ENCODE measurements at places on chromosomes 7 and 10. TPM values are rescaled to one million over a fixed set of nuclear protein-coding genes. Genes with fewer than 3 reads are reported as not detected.

DNA sequence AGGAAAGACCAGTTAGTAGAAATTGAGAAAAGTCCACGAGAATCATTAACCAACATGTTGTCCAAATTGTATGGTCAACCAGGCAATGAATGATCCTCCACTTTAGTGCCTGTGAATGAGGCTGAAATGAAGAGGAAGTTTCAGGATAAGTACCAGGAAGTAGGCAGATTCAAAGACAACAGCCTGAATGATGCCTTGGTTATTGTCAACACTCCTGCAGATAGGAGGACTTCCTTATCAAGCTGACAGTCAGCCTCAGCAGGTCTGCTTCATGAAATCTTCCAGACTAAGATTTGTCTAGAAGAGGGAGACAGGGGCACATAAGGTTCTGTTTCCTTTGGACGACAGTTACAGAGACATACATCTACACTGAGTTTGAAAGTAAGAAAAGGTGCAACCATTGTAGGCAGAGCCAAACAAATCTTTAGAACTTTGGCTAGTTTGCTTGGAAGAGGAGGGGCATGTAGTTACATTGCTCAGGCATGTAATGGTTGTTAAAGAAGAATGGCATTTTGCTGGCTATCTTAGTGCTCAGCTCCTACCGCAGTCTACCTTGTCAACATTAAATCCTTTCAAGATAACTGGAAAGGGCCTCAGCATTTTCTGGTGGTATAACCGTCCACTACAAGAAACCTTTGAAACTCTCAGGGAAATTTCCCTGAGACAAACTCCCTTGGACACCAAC is 81.4 kb downstream of the ABI1 start:
- no peak overlapping the region for H3K4me3 ChIP-seq
- no peaks in the 10 kb centered on the region for H3K36me3 ChIP-seq
- no peak overlapping the region for H3K27ac ChIP-seq

GRCh38 chr7:116851671-116852070 is 10.7 kb upstream of the CAPZA2 start:
- H3K27ac ChIP-seq = no peak overlapping the region
- DNase-seq = no peak
- no peak overlapping the region for H3K4me3 ChIP-seq
- H3K4me1 ChIP-seq = no peaks in the 10 kb centered on the region

DNA sequence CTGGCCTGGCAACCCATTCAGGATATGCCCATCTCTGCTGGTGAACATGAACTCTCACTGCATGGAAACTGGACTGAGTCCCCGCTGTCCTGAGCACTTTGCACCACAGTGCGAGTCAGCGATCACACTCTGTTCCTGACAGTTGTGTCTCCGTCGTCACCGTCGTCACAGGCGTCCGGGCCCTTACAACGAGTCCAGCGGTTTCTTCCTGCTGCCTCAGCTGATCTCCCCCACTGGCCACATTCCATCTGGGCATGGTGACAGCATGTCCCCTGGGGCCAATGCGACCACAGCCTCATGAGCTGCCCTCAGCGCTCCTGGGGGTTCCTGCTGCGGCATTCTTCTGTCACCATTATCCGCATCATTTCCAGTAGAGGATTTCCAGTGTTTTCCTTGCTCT is 76.8 kb upstream of the KLF6 start:
- no peaks in the 10 kb centered on the region for H3K36me3 ChIP-seq
- H3K4me1 ChIP-seq = no peaks in the 10 kb centered on the region
- H3K4me3 ChIP-seq = no peak overlapping the region
- no peak for DNase-seq
- no peaks in the 10 kb centered on the region for H3K27me3 ChIP-seq
- peak overlapping the region; percentile 9 for H3K27ac ChIP-seq

DNA sequence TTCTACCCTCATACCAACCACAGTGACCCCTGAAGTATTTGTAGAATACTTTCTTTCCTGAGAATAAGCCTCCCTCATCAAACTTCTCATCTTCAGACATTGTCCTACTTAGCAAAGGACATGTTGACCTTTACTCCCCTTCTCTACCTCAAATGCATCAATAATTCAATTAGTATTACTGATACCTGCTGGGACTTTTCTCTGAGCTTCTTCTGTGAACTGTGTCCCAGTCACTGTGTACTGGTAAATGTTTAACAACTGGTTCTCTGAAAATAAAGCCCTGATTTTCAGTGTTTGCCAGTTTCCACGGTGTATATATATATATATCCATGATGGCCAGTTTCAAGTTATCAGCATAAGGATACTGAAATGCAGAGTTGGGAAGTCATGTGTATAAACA is 12.2 kb downstream of the PANK1 start:
- no peaks in the 10 kb centered on the region for H3K4me1 ChIP-seq
- no peaks in the 10 kb centered on the region for H3K27me3 ChIP-seq
- no peaks in the 10 kb centered on the region for H3K36me3 ChIP-seq
- H3K4me3 ChIP-seq = no peak overlapping the region
- no peak for DNase-seq

DNA sequence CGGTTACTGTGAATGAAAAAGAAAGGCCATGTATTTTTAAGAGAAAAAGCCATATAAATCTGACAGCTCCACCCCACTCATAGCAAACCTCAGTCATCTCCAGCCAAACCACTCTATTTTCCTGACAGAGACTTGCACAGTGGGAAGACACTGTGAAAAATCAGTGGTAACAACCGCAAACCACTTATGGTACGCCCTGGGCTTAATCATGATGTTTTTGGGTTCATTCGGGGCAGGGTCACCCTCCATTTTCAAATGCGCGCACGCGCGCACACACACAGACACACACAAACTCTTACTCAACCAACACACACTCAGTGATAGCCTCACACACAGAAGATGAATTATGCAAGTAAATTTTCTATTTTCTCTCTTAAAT is 82.1 kb upstream of the HPS1 start:
- peaks cover 18% of the 10 kb centered on the region for H3K27me3 ChIP-seq
- DNase-seq = no peak
- H3K4me3 ChIP-seq = no peak overlapping the region
- no peaks in the 10 kb centered on the region for H3K4me1 ChIP-seq

- no peaks in the 10 kb centered on the region for H3K27me3 ChIP-seq
- H3K36me3 ChIP-seq = no peaks in the 10 kb centered on the region
- H3K27ac ChIP-seq = no peak overlapping the region
Observed at GRCh38 chr10:36448760-36449691, 676.4 kb upstream of the ANKRD30A start.

GRCh38 chr7:100358857-100359212 is 918 bp downstream of the PILRB start:
- no peaks in the 10 kb centered on the region for H3K27me3 ChIP-seq
- no peak overlapping the region for H3K4me3 ChIP-seq
- H3K27ac ChIP-seq = peak overlapping the region; percentile 58
- DNase-seq = no peak

- no peak for DNase-seq
- H3K4me3 ChIP-seq = no peak overlapping the region
- H3K36me3 ChIP-seq = no peaks in the 10 kb centered on the region
- peaks cover 3% of the 10 kb centered on the region for H3K4me1 ChIP-seq
- no peak overlapping the region for H3K27ac ChIP-seq
- H3K27me3 ChIP-seq = no peaks in the 10 kb centered on the region
Observed at GRCh38 chr7:81298951-81299666, 380.3 kb upstream of the SEMA3C start.

- no peak overlapping the region for H3K4me3 ChIP-seq
- no peak overlapping the region for H3K27ac ChIP-seq
- H3K36me3 ChIP-seq = no peaks in the 10 kb centered on the region
- no peak for DNase-seq
Observed at GRCh38 chr10:48905311-48905710, 34.3 kb downstream of the LRRC18 start.

DNA sequence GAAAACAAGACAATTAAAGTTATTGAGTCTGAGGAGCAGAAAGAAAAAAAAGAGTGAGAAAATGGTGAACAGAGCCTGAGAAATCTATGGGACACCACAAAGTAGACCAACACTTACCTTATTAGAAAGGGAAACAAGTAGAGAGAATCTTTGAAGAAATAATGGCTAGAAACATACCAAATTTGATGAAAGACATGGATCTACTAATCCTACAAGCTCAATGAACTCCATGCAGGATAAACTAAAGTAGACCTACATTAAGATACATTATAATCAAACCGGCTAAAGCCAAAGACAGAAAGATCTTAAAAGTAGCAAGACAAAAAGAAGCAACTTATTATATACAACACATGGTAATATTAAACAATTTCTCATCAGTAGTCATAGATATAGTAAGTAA is 782.3 kb upstream of the GHITM start:
- no peaks in the 10 kb centered on the region for H3K27me3 ChIP-seq
- no peaks in the 10 kb centered on the region for H3K4me1 ChIP-seq
- no peak for DNase-seq
- H3K4me3 ChIP-seq = no peak overlapping the region
- H3K27ac ChIP-seq = no peak overlapping the region
- no peaks in the 10 kb centered on the region for H3K36me3 ChIP-seq

DNA sequence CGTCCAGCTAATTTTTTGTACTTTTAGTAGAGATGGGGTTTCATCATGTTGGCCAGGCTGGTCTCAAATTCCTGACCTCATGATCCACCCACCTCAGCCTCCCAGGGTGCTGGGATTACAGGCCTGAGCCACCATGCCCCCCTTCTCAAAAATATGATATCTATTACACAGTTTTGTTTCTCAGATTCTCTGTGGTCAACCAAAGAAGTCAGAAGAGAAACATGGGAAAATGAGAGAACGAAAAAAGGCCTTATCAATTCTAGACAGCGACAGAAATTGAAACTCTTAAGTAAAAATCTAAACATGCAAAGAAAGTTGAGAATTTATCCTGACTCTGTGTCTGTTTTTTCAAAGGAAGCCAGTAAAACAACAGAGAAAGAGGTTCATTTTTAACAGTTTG is 283.8 kb upstream of the PLXDC2 start:
- H3K4me3 ChIP-seq = no peak overlapping the region
- no peaks in the 10 kb centered on the region for H3K4me1 ChIP-seq
- no peak for DNase-seq
- no peaks in the 10 kb centered on the region for H3K27me3 ChIP-seq

DNA sequence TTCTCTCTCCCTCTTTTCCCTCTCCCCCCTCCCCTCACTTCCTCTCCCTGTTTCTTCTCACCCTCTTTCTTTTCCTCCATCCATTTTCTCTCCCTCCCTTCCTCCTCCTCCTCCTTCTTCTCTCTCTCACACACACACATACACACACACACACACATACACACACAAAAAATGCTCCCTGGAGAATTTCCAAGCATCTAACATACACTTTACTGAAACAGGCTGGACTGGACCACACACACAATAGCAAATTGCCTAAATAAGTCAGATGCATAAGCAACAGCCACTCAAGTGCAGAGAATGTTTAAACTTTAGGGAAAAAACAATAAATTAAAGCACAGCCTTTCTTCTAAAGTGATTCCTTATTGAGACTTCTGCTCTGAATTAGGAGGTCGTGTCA is 267.7 kb downstream of the FGFR2 start:
- no peak overlapping the region for H3K4me3 ChIP-seq
- H3K27me3 ChIP-seq = no peaks in the 10 kb centered on the region
- no peak for DNase-seq
- no peaks in the 10 kb centered on the region for H3K4me1 ChIP-seq
- H3K36me3 ChIP-seq = no peaks in the 10 kb centered on the region
- H3K27ac ChIP-seq = no peak overlapping the region

DNA sequence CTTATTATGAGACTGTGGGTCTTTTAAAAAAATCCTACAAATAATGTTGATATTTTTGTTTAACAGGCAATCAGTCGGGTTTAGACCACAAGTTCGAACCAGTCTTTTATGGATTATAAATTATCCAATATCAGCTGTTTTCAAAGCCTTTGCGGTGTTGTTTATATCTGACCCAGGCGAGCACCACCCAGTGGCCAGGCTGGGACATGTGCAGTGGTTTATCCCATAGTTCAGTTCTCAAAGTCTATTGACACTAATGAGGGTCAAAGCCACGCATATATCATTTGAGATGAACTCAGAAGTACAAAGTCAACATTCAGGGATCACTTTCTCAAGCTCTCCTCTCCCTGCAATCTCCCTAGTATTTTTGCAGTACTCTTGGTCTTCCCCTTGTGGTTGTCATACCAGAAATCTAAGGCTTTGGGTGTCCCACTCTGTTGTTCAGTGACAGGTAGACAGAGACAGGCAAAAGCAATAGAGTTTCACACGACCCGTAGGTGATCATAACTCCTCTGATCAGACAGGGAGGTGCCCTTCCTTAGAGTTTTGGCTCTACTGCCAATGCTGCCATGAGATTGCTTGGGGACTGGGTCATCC is 117.4 kb upstream of the POM121L12 start:
- no peak for DNase-seq
- H3K27ac ChIP-seq = no peak overlapping the region
- H3K27me3 ChIP-seq = no peaks in the 10 kb centered on the region
- no peaks in the 10 kb centered on the region for H3K36me3 ChIP-seq
- H3K4me1 ChIP-seq = no peaks in the 10 kb centered on the region
- H3K4me3 ChIP-seq = no peak overlapping the region

DNA sequence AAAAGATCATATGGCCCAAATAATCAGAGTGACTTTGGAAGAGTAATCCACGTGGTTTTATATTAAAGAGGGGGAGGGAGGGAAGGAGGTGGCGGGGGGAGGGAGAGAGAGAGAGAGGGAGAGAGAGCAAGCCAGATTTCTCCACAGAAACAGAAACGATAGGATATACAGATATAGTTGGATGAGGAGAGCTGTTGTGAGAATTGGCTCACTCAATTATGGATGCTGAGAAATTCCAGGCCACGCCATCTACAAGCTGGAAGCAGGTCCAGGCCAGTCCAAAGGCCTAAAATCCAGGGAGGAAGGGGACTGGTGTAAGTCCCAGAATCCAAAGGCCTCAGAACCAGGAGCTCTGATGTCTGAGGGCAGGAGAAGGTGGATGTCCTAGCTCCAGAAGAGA is 75.5 kb downstream of the CXCL12 start:
- H3K4me1 ChIP-seq = peaks cover 5% of the 10 kb centered on the region
- H3K27ac ChIP-seq = no peak overlapping the region
- no peaks in the 10 kb centered on the region for H3K36me3 ChIP-seq

The NUTM2D gene
- 3.7 TPM for total RNA-seq

The PGAM2 gene
- total RNA-seq = not detected

The FIS1 gene
- total RNA-seq = 148 TPM

The ST8SIA6 gene
- total RNA-seq = 3.3 TPM

The SLC18A3 gene
- not detected for total RNA-seq

The LIPM gene
- total RNA-seq = not detected

The OR2F1 gene
- not detected for total RNA-seq

The LRRC61 gene
- 9.0 TPM for total RNA-seq

The MACROH2A2 gene
- total RNA-seq = 8.1 TPM
